ENCODE measurements at places on chromosomes 12 and 14.

DNA sequence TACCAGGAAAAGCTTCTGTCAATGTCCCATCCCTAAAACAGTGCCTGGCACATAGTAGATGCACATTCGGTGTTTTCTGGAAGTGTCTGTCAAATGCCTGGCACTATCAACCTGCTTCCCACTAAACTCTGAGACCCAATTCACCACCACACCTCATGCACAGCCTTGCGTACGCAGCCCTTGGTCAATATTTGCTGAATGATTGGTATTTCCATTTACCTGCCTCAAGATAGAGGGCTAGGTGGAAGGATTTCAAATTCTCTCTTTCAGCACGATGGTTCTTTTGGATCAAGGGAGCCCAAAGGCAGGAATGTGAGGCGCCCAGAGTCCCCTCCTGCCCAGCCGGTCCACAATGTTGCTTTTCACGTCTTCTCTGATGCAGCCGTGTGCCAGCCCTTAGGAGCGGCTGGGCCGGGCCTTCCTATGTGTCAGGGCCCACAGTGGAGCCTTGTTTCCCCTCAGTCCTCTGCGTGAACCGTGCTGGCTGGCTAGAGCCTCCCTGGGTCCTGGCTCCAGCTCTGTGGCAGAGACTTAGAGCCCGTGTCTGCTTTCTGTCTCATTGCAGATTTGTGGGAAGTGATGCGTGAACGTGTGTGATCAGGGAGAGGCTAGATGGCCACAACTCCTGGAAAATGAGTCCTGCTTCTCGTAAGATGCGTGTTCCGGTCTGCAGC is 99.9 kb upstream of the RFLNA start:
- no peak for DNase-seq

DNA sequence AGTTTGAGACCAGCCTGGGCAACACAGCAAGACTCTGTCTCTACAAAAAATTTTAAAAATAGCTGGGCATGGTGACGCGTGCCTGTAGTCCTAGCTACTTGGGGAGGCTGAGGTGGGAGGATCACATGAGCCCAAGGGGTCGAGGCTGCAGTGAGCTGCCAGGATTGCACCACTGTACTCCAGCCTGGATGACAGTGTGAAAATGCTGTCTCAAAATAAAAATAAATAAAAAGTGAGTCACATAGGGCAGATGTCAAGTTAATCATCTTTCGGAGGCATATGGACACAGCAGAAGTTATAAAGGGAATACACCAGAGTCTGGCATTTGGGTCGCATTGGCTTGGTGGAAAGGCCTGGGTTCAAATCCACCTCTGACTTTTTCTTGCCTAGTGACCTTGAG is 92.7 kb downstream of the PHETA1 start:
- DNase-seq: no peak

DNA sequence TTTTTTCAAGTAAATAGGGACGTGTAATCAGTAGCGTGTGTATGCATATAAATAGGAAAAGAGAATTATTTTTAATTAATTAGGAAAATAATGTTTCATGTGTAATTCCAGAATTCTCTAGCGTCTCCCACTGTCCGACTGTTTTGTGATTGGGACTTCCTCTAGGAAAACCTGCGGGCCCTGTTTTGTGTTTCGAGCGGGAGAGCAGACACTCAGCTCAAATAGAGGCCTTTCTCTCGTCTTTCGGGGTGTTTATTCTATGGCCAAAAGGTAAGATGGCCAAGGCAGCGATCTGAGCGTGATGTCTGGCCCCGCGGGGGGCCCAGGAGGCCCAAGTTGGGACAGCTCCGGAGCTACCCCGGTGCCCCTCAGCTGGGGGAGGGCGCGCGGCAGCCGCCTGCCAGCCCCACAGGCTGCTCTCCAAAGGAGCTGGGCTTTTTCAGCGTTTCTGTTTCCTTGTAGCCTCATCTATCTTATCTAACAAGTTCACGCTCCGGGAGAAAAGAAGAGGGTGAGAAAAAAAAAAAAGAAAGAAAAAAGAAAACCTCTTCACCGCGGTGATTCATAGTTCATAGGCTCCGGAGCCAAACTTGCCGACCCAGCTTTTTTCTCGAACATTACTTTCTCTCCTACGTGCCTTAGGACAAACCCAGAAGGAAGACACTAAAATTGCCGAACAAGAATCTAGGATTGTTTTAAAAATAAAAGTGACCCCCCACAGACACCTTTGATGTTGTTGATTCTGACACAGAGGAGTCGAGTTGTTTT is 7.5 kb upstream of the FOXG1 start:
- no peak for DNase-seq

DNA sequence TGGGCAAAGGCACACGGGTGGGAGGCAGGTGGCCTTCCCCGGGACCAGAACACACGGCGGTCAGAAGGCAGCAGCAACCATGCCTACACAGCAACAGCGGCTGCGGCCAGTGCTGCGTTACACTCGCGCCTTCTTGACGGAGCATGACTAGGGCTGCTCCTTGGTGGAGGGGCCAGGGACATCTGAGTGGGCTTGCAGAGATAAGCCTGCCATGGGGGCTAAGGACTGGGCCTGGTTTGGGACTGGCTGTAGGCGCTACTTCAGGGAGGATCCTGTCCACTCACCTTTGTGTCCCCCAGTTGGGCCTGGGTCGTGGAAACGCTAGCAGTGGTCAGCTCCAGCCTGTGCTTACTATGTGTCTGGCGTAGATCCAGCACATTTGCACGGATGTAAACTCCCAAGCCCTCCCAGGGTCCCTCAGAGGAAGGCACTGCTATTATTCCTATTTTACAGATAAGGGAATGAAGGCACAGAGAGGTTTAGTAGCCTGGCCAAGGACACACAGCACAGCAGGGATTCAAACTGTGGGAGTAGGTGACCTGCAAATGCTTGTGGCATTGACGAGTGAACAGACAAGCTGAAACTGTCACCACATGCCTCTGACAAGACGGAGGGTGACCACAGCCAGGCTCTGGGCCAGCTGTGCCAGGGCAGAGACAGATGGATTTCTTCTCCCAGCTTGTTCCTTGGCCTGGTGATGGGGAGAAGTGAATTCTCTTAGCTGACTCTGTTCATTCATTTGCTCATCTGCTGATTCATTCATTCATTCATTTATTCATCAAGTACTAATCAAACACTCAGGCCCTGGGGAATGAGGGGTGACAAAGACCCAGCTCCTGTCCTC is 31.9 kb upstream of the DLK1 start:
- DNase-seq: no peak

DNA sequence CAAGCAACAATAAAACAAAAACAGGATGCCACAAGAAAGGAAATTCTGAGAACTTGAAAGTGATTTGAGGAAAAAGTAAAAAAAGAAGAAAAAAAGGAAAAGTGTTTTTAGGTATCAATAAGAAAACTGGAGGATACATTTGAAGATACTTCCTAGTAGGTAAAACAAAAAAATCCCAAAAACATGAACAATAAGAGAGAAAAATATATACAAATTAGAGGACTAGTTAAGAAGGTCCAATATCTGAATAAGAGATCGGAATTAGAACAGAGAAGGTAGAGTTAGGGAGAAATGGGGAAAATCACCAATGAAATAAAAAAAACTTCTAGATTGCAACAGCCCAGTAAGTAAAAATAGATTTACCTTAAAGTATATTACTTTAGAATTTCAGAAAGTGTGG is 8.8 kb downstream of the DEPDC4 start:
- DNase-seq: no peak

GRCh38 chr14:95500201-95500681 is 16.2 kb downstream of the SYNE3 start:
- DNase-seq: no peak

GRCh38 chr14:75454963-75455546 is 27.2 kb downstream of the JDP2 start:
- no peak for DNase-seq

DNA sequence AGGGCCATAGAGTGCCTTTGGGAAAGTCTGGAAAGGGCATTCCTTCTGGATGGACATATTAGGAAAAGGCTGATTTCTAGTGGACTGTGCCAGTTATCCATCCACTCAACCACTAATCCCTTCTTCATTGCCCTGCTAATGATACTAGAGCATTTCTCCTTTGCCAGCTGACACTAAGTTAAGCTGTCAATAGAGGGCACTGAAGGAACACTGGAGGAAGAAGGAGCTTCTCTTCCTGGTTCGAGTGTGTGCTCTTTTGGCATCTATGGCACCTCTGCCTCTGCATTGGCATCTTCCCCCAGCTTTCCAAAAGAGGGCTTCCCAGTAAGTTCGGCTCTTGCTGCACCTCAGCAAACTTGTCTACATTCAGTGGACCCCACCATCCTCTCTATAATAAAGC is 165.4 kb downstream of the DERA start:
- no peak for DNase-seq

GRCh38 chr14:50523271-50524041 is 8.9 kb downstream of the MAP4K5 start:
- no peak for DNase-seq

DNA sequence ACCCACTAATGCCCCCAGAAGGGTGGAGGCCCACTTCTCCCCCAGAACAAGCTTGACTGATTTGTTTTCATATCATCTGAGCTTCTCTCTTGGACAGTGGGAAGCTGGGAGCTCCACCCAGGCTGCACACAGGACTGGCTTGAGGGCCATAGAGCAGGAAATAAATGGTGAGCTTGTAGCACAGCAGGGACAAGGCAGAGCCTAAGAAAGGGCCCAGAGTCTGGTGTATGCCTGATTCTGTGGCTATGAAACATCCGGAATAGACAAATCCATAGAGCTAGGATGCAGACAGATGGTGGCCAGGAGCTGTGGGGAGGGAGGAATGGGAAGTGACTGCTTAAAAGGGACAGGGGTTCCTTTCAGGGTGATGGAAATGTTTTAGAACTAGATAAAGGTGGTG is 79.0 kb downstream of the ARL6IP4 start:
- no peak for DNase-seq

DNA sequence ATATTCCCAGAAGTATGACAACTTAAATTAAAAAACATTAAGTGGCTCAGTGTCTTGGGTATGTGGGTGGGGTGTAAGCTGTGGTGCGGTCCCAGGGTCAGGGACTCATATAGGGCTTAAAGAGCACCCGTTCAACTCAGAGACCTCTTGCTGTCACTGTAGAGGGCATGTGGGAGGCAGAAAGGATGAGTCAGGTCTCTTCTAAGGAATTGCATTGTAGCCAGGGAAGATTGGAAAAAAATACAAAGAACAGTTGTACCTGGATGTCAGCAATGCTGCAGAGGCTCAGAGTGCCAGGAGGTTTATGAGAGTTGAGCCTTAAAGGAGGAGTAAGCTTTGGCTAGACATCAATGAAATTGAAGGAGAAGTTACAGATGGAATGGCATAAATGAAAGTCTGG is 104.1 kb downstream of the MYRFL start:
- no peak for DNase-seq

GRCh38 chr14:85016496-85016895 is 513.4 kb upstream of the FLRT2 start:
- DNase-seq: no peak

- DNase-seq: no peak
These were observed 45.2 kb upstream of the KCNJ8 start for GRCh38 chr12:21819678-21820077.

GRCh38 chr14:55340482-55340881 is 69.3 kb downstream of the FBXO34 start:
- DNase-seq: no peak

DNA sequence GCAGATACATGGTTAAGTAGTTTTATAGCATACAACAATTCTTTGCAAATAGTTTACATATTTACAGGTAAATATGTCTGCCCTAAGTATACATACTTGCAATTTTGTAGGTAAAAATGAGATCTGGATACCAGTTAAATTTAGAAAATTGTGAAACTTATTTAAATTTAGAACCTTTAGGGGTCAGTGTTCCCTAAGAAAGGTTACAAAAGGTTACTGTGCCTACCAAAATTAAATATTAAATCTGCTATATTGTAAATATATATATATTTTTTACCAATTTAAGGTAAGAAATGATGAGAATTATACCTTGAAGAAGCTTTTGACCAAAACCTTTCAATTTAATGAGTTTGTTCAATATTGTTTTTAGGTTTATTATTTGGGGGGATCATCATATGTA is 54.0 kb downstream of the MIPOL1 start:
- DNase-seq: no peak

- DNase-seq: no peak
These were observed 385.3 kb downstream of the NPAS3 start for GRCh38 chr14:33323979-33324378.

DNA sequence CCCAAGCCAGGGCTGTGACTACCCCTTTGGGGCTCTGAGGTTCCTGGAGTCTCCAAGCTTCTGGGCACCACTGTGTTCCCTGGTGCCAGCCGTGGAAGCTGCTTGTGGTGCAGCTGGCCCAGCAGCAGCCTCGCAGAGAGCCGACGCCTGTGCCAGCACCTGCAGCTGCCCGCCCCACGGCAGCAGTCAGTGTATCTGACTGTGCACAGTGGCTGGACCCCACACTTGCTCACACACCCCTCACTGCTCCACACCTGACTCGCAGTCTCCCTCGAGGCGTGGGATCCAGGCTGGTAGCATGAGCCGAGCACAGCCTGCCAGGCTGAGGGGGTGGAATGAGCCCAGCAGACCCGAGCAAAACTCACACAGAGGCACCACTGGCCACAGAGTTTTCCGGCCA is 325.2 kb downstream of the PCNX1 start:
- no peak for DNase-seq

DNA sequence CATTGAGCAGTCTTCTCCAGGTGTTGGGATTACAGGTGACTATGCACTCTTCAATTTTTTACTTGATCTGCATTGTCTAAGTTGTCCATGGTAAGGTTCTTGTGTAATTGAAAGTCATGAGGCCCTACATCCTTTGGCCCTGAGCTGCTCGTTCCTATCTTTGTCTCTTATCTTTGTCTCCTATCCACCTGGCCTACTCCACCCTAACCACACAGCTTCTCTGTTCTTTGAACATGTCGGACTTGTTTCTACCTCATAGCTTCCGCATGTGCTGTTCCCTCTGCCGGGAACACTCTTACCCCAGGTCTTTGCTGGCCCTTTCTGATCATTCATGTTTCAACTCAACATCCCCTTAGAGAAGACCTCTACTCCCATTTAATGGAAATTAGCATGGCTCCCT is 194.8 kb upstream of the TBX3 start:
- DNase-seq: no peak

GRCh38 chr14:71636820-71637471 is 295.3 kb upstream of the RGS6 start:
- DNase-seq: no peak

DNA sequence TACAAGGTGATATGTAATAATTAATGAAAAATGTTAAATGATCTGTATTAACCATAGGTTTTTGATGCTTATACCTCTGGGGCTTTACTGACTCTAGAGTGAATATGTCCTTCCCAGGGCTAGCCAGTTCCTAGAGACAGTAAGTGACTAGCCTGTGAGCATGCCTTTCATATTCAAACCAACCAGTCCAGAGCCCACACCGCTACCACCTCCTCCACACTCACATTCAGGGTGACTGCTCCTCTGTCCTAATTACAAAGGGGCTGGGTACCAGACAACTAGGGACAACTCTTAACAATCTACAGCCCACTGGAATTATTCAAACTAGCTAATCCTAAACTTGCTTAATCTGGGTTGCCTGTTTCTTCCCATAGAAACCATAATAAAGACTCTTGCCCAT is 49.0 kb downstream of the RALGAPA1 start:
- DNase-seq: no peak
